Right ventricle myocardium inferior (tissue), 1 donor: ENCODE measurements at places on chromosomes 1 and 21.

DNA sequence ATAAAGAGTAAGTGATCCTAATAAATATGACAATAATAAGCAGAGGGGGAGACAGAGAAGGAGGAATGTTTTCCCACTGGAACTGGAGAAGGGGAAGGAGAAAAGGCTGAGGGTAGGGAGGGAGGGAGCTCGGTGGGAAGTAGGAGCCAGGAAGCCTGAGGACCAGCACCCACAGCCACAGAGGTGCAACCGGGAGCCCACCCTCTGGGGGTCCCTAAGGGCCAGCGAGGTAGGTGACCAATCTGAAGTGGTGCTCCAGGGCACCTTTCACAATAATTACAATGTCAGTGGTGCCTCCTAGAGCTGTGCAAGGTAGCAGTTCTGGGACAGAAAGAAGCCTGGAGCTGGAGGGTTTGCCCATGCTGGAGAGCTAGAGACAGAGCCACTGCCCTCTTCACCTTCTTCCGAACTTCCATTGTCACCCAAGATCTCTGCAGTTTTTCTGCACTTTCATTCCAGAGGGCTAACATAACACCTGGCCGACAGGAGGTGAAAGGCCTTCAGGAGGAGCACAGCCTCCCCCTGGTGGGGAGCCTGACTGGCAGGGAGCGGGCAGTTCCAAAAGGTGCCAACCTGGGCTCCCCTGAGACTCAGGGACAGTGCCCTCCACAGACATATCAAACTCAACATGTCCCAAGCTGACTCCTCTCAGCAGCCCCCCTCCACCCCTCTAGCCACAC, 4.1 kb upstream of the AHCYL1 start:
- no peak for DNase-seq

GRCh38 chr1:230087717-230088105, 20.7 kb downstream of the GALNT2 start:
- no peak for DNase-seq

DNA sequence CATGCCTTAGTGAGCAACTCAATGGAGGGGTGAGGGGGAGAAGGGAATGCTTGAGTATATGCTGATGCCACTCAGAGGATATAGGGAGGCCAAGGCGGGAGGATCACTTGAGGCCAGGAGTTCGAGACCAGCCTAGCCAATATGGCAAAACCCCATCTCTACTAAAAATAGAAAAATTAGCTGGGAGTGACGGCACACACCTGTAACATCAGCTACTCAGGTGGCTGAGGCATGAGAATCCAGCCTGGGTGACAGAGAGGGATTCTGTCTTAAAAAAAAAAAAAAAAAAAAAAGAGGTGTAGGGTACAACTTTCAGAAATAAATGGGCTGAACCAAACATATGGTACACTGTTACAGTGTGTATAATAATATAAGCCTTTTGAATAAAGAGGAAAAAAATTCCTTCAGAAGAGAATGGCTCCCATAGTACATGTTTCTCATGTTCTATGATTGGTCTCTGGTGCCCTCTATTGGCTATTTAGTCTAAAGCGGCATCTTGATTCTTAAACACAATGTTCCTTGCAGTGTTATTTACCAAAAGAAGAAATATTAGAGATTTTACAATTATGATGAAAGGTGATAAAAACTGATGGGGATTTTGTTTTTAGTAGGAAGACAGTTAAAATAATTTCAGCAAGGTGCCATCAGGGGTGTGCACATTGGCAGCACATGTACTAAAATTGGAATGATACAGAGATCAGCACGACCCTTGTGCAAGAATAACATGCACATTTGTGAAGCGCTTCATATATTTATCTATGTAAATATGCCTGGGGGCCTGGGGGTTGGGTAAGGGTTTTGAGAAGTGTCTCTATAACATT, 109.8 kb downstream of the PATJ start:
- no peak for DNase-seq

DNA sequence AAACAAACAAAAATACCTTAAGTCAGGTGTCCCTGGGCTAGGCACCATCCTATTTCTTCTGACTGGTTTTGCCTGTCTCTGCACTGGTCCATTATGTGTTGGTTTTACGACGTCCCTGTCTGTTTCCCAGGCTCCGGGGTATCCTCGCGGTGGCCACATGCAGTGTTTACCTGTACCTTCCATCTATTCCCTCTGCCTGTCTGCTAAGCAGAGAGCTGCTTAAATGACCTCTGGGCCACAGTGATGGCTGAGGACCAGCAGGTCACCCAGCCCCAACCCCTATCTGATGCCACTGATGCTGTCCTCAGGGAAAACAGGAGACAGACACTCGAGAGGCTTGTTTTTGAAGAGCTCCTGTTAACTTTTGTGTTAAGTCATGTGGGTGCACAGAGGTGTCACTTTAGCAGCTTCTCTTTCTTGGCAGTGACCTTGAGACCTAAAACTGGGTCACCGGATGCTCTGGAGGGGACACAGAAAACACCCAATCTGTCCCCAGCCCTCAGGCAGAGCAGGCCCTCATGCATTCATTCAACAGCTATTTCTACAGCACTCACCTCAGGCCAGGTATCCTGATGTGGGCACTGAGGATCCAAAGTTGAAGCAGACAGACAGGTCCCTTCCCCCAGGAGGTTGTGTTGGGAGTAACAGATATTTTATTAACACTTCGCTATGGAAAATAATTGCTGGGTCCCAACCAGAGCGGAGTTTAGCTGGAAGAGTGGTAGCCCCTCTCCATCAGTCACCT, 4.4 kb upstream of the EFHD2 start:
- DNase-seq = no peak

- DNase-seq = no peak
These were observed 16.8 kb upstream of the STMN1 start for GRCh38 chr1:25922971-25923552.

DNA sequence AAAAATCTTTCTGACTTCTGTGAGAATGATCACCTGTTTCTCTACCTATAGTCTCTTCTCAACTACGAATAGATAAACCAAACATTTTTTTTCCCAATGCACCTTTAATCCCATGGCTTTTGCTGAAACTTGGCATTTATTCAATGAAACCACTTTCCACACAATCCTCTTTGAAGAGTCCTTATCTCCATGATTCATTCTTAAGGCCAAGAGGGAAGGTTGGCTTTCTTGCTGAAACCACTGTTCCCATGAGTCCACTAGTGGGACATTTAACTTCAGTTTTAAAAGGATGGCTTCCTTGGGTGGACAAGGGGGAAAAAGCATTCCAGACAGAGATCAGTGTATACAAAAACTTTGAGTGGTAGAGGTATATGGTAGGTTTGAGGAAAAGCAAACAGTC, 73.6 kb downstream of the CRB1 start:
- no peak for DNase-seq

DNA sequence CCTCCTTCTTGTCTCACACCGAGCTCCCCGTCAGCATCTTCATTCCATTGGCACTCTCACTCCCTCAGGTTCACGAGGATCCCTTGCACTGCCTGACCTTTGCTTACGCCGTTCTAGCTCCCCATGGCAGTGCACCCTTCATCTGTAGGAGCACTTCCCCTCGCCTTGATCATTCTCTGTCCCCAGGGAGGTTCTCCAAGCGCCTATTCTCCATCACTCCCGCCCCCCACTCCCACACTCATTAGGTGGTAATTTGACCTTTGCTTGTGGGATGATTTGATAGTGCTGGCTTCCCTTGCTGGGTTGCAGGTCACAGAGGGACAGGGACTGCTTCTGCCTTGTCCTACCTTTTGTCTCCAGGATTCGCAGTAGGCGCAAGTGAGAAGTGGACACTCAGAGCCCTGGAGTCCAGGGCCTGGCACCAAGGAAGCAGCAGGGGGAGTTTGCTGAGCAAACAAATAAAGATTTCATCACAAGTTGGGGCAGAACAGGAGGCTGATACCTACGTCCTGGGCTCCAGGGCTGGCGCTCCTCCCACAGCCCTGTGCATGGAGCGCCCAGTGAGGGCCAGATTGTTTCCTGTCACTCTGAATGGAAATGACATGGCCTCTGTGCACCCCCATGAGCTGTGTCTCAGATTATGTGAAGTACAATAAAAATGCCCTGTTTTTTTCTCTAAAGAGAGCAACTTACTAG, 82.0 kb upstream of the RUNX3 start:
- peak; percentile 20 for DNase-seq

GRCh38 chr1:208681878-208682663, 437.9 kb upstream of the PLXNA2 start:
- DNase-seq = no peak

- no peak for DNase-seq
These were observed 34.4 kb upstream of the IGSF21 start for GRCh38 chr1:18073066-18073642.

GRCh38 chr1:219350172-219350931, 176.7 kb downstream of the LYPLAL1 start:
- no peak for DNase-seq

DNA sequence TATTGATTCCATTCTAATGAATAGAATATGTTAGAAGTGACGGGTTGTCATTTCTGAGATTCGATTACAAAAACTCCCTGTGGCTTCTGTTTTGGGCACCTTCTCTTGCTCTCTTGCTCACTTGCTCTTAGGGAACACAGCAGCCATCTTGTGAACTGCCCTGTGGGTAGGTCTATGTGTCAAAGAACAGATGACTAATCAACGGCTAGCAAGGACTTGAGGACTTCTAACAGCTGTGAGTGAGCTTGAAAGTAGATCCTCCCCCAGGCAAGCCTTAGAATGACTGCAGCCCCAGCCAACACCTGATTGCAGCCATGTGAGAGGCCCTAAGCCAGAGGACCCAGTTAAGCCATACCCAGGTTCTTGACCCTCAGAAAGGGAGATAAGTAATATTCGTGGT, 49.3 kb downstream of the AZIN2 start:
- DNase-seq = no peak

DNA sequence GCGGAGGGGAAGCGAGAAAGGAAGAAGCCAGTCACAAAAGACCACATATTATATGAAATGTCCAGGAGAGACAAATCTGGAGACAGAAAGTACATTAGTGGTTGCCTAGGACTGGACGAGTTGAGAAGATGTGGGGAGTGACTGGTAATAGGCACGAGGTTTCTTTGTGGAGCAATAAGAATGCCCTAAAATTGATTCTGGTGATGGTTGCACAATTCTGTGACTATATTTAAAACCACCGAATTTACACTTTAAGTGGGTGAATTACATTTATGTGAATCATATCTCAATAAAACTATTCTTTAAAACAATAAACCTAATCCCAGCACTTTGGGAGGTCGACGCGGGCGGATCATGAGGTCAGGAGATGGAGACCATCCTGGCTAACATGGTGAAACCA, 63.1 kb downstream of the ZNF281 start:
- no peak for DNase-seq

DNA sequence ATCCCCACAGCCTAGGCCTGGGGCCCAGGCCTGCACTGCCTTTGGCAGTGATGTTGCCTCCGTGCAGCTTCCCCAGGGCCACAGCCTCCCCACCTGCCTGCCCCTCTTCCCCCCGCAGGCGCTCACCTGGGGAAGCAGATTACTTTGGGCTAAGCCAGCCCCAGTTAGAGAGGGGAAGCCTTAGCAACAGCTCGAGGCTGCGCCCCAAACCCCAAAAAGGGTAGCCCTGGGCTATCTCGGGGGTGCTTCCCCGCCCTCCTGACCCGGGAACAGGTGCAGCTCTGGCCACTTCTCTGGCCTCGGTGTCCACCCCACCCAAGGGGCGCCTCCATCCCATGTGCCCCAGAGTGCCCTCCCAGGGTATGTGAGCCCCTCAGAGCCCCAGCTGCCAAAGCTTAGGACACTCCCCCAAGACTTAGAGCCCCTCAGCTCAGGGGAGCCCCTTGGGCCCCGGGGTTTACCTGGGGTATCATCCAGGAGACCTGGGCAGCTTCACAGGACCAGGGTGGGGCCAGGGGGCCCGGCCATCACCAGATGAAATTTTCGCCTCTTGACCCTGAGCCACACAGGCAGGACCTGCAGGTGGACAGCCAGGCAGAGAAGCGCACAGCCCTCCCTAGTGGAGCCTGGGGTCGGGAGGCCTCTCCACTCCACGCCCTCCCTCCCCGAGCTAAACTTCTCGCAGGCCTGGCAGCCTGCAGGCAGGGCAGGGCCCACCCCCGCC, 3.3 kb upstream of the TTC34 start:
- DNase-seq = peak; percentile 49

GRCh38 chr21:26850116-26850643, 5.0 kb upstream of the ADAMTS1 start:
- no peak for DNase-seq

- no peak for DNase-seq
These were observed 6.6 kb upstream of the ZNF669 start for GRCh38 chr1:247110627-247111258.

GRCh38 chr1:166811691-166812090, 27.6 kb upstream of the POGK start:
- no peak for DNase-seq

GRCh38 chr1:57761628-57762027, 337.8 kb upstream of the DAB1 start:
- DNase-seq = no peak

- DNase-seq = no peak
These were observed 491.2 kb upstream of the USP24 start for GRCh38 chr1:55706397-55706796.

- no peak for DNase-seq
These were observed 110.2 kb upstream of the L1TD1 start for GRCh38 chr1:62084310-62084890.

DNA sequence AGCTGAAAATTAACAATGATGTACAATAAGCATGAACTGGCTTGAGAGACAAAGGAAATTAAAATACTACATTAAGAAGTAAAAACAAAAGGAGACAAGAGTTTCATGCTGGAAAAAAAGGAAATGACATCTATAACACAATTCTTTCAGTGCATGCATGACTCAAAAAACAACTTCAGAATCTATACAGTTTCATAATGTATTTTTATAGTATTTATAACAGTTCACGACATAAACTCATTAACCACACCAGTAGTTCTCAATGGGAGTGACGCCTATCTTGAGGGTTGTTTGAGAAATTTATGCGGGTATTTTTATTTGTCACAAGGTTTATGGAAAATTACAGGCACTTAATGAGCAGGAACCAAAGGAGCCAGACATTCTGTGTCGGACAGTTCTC, 168.5 kb downstream of the SMYD3 start:
- DNase-seq = no peak

- DNase-seq = peak; percentile 80
These were observed 167.6 kb downstream of the RHOU start for GRCh38 chr1:228902781-228903433.

DNA sequence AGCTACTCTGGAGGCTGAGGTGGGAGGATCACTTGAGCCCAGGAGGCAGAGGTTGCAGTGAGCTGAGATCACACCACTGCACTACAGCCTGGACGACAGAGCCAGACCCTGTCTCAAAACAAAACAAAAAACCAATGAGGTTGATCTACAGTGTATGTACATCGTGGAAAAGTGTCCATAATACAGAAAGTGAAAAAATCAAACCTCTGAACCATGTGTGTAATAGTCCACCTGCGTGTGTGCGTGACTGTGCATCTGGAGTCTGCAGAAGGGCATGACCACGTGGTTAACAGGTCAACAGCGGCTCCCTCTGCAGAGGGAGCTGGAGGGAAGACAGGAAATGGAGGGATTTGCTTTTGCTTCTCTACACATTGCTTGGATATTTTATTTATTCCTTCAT, 32.4 kb upstream of the ENO1 start:
- DNase-seq = no peak

GRCh38 chr1:22607154-22607553, 29.3 kb upstream of the C1QA start:
- no peak for DNase-seq
